NCI-H82 (cell line): ENCODE measurements at places on chromosomes 7 and 10.

- DNase-seq: peak; percentile 59
Measured at GRCh38 chr10:105950410-105950809, 1214.1 kb downstream of the SORCS1 start.

DNA sequence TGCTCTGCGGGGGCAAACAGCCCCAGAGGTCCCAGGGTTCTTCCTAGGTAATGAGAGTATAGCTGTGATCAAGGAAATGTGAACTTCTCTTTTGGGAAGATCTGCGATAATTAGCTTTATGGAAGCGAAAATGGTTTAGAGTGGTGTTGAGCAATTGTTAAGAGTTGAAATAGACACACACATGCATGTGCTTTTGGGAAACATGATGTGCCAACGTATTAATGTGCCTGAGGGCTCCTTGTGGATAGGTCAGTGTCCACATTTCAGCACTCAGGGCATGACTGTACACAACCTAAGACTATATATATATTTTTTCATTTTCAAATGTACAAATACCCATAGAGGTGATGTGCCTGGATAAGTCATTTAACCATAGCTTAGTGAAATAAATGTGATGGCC is 67.0 kb downstream of the GSDME start:
- DNase-seq: no peak

DNA sequence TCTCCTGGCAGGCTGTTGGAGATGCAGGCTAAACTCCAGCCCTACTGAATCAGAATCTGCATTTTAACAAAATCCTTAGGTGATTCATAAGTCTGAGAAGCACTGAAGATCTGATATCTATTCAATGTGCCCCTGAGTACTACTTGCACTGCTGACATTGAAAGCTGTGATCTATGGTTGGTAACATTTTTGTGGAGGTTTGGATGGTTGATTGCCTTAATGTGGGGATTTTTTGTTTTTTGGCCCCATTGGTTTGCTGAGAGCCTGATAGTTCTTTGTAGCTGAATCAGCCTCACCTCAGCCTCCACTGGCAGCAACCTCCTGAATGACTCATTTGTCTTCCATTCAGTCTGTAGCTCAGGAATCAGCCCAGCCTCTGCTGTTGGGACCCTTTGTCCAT is 14.7 kb upstream of the LRRN3 start:
- DNase-seq: no peak

DNA sequence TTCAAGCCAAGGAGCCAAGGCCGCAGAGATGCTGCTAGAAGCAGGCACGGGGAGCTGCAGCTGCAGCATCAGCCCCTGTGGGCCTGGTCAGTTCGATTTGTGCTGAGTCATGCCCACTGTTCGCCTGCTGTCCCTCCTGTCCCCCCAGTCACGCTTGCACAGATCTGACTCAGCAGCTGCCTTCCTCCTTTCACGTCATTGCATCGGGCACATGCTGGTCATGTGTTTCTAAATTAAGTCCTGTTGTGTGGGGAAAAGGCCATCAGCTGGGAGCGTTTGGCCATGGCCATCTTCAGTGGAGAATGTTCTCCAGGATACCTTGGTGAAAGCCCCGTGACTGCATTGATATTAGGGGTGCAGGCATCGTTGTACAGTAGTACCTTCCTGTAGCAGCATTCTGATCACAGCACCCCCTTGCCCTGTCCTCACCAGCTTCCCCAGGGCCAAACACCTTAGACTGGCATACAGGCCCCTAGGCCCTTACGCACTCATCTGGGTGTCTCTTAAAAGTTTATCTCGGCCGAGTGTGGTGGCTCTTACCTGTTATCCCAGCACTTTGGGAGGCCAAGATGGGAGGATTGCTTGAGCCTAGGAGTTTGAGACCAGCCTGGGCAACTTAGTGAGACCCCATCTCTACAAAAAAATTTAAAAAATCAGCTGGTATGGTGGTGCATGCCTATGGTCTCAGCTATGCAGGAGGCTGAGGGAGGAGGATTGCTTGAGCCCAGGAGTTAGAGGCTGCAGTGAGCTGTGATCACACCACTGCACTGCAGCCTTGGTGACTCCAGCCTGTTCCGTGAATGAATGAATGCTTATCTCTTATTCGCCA is 23.2 kb downstream of the POR start:
- no peak for DNase-seq

GRCh38 chr7:32587411-32587948 is 92.2 kb downstream of the AVL9 start:
- DNase-seq: no peak

DNA sequence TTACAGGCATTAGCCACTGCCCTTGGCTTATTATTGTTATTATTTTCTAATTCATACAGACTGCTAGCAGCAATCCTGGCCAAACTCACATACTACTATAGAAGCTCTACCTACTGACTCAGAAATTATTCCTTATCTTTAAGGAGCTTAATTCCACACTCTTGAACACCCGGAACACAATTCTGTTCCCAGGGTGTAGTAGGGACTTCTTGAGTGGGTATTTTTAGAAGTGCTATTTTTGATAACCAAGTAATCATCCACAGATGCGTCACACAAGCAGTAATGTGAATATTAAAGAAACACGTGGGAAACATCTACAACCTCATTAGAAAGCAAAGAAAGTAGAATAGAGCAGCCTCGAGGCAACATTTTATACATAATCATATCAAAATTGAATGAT is 149.2 kb downstream of the PTEN start:
- no peak for DNase-seq

DNA sequence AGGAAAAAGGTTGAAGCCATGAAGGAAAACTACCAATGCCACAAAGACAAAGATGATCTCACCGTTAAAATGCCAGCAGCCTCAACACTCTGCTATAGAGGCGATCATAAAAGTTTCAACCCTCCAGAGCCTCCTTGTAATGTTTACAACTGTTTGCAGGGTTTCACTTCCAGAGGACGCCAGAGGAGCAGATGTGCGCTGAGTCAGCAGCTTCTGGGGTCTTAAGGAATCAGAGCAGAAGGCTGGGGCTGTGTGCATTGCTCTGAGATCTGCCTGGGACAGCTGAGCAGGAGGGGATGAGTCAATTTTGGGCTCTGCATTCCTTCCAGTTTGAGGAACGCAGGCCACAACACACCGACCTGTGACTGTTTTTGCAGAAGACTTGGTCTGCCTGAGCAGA is 98.3 kb downstream of the TMEM130 start:
- peak; percentile 63 for DNase-seq

DNA sequence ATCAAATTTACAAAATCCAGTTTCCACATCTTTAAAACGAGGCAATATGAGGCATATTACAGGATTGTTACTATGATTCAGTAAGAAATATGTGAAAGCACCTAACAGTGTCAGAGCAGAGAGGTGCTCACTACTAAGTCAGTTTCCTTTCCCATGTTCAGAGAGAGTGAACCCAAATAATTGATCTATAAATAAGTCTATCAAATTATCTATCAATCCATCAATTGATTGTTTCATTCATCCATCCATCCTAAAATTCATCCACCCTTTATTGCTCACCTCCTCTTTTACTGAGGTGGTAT is 340.8 kb downstream of the SUGCT start:
- no peak for DNase-seq

GRCh38 chr10:70560511-70560941 is 42.0 kb downstream of the PRF1 start:
- DNase-seq: no peak

DNA sequence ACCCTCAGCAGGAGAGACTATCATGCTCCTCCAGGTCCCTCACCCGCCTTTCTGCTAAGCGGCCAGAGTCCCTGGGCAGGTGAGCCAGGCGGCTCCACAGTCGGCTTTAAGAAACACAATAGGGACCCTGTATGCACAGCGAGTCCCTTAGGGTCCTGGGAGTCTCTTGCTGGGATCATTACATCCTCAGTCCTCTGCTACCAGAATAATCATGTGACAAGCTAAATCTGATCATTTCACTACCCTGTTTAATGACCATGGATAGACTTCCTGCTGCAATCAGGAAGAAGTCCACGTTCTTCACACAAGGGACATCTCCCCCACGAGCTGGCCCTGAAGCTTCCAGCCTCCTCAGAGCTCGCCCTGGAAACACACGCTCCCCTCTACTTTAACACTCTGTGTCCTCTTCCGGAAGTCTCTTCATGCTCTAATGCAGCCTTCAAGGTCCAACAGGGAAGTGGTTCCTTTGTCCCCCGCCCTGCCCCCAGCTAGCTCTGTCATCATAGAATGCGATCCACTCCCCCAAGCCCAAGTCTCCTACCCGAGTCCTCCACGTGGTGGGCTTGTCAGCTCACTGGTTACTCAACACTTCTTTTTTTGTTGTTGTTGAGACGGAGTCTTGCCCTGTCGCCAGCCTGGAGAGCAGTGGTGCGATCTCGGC is 101.5 kb downstream of the RNF216 start:
- peak; percentile 43 for DNase-seq

- DNase-seq: no peak
Measured at GRCh38 chr10:33229252-33229948, 105.1 kb downstream of the NRP1 start.

DNA sequence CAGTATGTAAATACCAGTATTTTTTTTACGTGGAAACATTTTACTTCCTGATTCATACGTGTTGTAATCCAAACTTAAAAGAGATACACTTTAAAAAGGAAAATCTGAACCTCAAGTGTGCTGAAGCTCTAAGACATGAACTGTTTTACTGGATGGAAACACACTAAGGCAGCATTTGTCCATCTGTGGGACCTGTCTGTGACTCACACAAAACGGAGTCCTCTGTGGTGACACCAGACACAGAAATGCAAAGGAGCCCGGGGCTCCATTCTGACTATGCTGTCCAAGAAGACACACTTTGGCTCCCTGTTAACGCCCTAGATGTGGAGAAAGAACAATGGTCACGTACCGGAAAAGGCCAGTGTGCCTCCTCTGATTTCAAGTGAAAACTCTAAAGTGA is 23.9 kb downstream of the RNF133 start:
- DNase-seq: no peak

GRCh38 chr7:18200855-18201254 is 173.2 kb upstream of the PRPS1L1 start:
- DNase-seq: no peak

DNA sequence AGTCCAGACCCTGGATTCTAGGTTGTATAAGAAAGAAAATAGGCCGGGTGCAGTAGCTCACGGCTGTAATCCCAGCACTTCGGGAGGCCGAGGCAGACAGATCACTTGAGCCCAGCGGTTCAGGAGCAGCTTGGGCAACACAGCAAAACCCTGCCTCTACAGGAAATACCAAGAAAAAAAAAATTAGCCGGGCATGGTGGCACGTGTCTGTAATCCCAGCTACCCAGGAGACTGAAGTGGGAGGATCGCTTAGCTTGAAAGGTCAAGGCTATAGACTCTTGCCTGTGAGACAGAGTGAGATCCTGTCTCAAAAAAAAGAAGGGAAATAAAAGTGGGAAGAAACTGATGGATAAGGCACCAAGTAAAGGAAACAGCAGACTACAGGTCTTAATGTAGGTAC is 287.9 kb upstream of the KLF14 start:
- DNase-seq: no peak

GRCh38 chr10:88659725-88660597 is 4.3 kb upstream of the LIPF start:
- no peak for DNase-seq

- DNase-seq: no peak
Measured at GRCh38 chr7:17506095-17506494, 207.6 kb downstream of the AHR start.

- no peak for DNase-seq
Measured at GRCh38 chr10:4639960-4640359, 186.0 kb upstream of the AKR1E2 start.

- peak; percentile 82 for DNase-seq
Measured at GRCh38 chr10:97185326-97186058, at the start of gene SLIT1. TSS of gene SLIT1 (minus strand) at chr10:97185959. CDS start at chr10:97185674, 285 bp downstream.

DNA sequence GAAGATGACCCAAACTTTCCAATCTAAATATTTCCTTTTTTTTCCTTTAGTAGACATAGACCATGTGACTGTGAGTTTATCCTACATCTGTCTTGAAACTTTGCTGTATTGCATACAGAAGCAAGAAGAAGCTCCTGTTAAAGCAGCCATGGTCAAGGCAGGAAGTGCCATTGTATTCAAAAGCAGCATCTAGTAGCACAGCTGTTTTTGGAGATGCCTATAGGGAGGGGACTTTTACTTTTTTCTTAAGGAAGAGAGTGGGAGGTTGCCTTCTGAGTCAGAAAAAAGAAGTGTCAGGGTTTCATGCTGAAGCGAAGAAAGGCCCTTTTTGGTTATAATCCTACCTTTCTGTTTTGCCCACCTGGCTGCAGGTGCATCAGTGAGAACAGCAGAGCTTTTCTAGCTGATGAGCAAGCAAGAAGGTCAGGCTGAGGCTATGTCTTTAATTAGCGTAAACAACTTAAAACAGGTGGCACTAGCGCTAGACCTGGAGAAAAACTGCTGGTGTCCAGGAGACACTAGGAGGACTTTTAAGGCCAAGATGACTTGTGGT is 234.1 kb upstream of the AGK start:
- no peak for DNase-seq

DNA sequence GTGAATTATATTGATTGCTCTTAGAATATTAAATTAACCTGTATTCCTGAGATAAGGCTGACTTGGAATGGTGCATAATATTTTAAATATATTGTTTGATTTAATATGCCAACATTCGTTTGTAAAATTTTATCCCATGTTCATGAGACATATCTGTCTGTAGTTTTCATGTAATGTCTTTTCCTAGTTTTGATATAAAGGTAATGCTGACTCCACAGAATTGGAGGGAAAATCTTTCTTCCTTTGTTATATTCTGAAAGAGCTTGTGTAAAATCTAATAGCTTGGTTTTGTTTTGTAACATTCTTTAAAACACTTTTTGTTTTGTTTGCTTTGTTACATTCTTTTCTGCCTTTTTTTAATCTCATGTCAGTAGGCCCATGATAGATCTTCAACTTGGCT is 657.0 kb downstream of the DNAJB9 start:
- DNase-seq: no peak
